Bronchus fibroblast of lung (primary cell): ENCODE measurements at places on chromosomes 16 and 17. TPM values are rescaled to one million over a fixed set of nuclear protein-coding genes. Genes with fewer than 3 reads are reported as not detected.

Gene TOB1
- total RNA-seq, result 4.3 and 5.2 TPM in 2 replicates

Gene KCNJ16
- total RNA-seq, result not detected in 2 replicates

Gene ATP2A3
- total RNA-seq, result 0.45 and 0.84 TPM in 2 replicates

Gene EPX
- not detected in 2 replicates for total RNA-seq

Gene TIMM22
- total RNA-seq, result 17.8 and 18.7 TPM in 2 replicates

Gene BCL6B
- under 0.01 and 1.0 TPM in 2 replicates for total RNA-seq

Gene KRTAP1-1
- total RNA-seq, result not detected in 2 replicates

Gene TBC1D3
- total RNA-seq, result not detected in 2 replicates

Gene SLC52A1
- total RNA-seq, result 0.15 TPM in 1 of 2 replicates, not detected in the other

Gene CDH15
- 0.30 TPM in 1 of 2 replicates, not detected in the other for total RNA-seq

Gene TP53TG3D
- not detected in 2 replicates for total RNA-seq

Gene UNK
- total RNA-seq, result 19.0 and 27.9 TPM in 2 replicates

Gene EFNB3
- total RNA-seq, result 0.67 and 0.89 TPM in 2 replicates

Gene TNFRSF13B
- total RNA-seq, result not detected in 2 replicates

Gene TLCD3B
- total RNA-seq, result 0.15 and 0.34 TPM in 2 replicates

Gene GPR179
- not detected in 2 replicates for total RNA-seq

Gene GPR139
- total RNA-seq, result not detected in 2 replicates

Gene ZSCAN10
- total RNA-seq, result not detected in 2 replicates

Gene NPW
- total RNA-seq, result 1.6 and 1.8 TPM in 2 replicates

Gene TLCD1
- total RNA-seq, result 16.8 and 20.0 TPM in 2 replicates

Gene STX8
- total RNA-seq, result 46.2 and 50.1 TPM in 2 replicates

Gene GRB7
- 0.45 and 0.84 TPM in 2 replicates for total RNA-seq
